Gastrocnemius medialis (tissue), 4 donors: ENCODE measurements at places on chromosomes 5 and 9. TPM values are rescaled to one million over a fixed set of nuclear protein-coding genes. Genes with fewer than 3 reads are reported as not detected.
A peak's percentile ranks its signal among the peaks of the same experiment; 100 is the strongest.

DNA sequence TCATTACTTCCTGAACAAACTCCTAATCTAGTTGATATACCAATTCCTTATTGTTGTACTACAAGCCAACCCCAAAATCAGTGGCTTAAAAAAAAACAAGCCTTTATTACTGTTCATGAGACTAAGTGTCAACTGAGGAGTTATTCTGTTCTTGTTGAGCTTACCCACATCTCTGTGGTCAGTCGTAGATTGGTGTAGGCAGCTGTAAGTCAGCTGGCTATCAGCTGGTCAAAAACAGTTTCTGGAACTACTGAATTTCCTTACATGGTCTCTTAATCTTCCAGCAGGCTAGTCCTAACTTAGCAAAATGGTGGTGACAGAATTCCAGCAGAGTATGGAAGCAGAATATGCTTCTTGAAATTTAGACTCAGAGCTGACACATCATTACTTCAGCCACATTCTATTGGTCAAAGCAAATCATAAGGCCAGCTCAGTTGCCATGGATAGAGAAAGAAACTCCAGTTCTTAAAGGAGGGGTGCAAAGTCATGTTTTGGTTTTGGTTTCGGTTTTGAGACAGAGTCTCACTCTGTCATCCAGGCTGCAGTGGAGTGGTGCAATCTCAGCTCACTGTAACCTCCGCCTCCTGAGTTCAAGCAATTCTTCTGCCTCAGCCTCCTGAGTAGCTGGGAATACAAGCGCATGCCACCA is 386.1 kb upstream of the MPDZ start:
- H3K4me1 ChIP-seq: peaks cover 6% of the 10 kb centered on the region
- H3K27ac ChIP-seq: no peak overlapping the region
- no peak overlapping the region for H3K4me3 ChIP-seq
- H3K27me3 ChIP-seq: no peaks in the 10 kb centered on the region
- DNase-seq: no peak
- H3K36me3 ChIP-seq: no peaks in the 10 kb centered on the region

DNA sequence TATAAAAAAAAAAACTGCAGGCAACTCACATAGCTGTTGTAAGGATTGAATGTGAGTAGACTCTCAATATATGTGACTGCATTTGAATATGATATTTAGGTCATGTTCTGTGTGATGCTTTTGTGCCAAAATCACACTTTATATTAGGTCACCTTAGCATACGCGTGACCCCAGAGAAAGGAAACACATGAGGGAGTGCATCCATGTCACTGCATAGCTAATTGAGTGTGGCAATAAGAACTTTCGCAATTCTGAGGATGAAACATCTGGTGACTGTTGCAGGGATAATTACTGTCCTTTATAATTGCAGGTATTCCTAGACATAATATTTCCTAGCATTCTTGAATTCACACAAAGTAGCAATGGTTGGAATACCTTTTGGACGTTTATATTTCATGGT is 459.5 kb upstream of the KLF4 start:
- no peak overlapping the region for H3K4me3 ChIP-seq
- peaks cover 10% of the 10 kb centered on the region for H3K4me1 ChIP-seq
- no peaks in the 10 kb centered on the region for H3K36me3 ChIP-seq
- no peak for DNase-seq

- H3K4me3 ChIP-seq: no peak overlapping the region
- DNase-seq: no peak
- no peaks in the 10 kb centered on the region for H3K36me3 ChIP-seq
- no peaks in the 10 kb centered on the region for H3K4me1 ChIP-seq
- H3K27ac ChIP-seq: no peak overlapping the region
Observed at GRCh38 chr5:73823508-73823925, 197.5 kb downstream of the ARHGEF28 start.

DNA sequence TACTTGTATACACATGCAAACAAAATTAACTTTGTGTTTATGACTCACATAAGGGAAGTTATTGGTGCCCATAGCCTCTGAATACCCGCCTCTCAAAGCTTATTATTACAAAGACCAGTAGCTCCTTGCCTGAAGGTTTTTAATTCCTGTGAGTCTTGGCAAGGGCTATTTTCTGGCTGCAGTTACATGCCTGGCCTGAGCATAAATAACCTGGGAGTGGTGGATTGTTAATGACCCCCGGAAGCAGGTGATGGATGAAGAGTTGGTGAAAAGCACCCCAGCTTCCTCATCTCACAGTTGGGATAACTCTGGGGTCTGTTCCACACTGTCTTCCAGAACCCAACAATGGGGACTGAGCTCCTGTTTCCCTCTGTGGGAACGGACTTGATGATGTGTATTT is 594.5 kb downstream of the PDE4D start:
- H3K36me3 ChIP-seq: no peaks in the 10 kb centered on the region
- no peaks in the 10 kb centered on the region for H3K27me3 ChIP-seq
- H3K4me3 ChIP-seq: no peak overlapping the region
- peak overlapping the region; percentile 38 for H3K27ac ChIP-seq

DNA sequence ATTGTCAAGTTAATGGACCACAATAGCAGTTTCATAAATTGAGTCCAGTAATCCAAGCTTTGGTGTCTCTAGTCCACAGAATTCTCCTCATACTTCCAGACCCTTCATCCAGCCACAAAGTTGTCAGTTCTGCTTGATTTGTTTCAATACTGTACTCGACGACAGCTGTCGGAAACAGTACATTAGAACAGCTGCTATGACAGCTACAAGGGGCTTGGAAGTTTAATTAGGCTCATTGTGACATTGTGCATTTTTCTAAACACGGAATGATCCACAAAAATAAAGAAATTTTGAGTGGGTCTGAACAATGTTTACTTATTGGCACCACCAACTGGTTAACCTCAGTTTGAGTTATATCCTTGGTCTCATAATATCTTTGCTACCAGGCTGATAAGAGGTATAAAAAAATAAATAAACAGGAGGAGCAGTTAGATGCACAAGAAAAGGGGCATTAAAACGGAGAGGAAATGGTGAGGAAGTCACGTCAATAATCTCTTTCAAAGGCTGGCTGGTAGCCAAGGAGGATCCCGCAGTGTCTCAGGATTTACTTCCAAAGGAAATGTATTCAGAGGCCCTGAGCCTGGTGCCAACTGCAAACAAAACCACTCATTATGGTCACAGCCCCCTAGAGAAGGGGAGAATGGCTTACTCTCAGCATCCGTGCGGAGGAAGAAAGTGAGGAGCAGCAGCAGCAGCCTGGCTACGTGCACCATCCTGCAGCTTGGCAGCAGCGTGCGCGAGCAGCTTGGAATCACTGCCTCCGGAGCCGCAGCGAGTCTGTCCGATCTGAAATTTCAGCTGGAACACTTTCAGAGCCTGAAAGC is 933.8 kb upstream of the DMAC1 start:
- no peaks in the 10 kb centered on the region for H3K27me3 ChIP-seq
- no peak overlapping the region for H3K27ac ChIP-seq
- peak overlapping the region; percentile 36 for H3K4me3 ChIP-seq
- H3K36me3 ChIP-seq: no peaks in the 10 kb centered on the region

DNA sequence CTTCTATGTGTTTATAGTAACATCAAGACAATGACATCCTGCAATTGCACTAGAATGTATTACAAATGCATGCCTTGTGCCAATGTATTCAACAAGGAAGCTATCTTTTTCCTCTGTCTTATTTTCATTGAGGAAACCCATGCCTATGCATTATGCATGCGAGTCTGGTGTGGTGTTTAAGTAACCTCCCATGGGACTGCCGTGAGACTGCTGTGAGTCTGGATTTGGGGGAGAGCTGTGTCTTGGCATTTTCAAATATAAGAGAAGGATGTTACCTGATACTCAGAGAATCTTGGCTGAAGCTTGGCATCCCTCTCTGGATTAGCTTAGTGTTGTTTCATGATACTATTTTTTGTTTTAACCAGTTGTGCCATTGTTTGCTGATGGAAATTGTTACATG is 98.3 kb downstream of the F2RL2 start:
- no peaks in the 10 kb centered on the region for H3K36me3 ChIP-seq
- no peaks in the 10 kb centered on the region for H3K27me3 ChIP-seq
- no peak for DNase-seq
- no peaks in the 10 kb centered on the region for H3K4me1 ChIP-seq
- no peak overlapping the region for H3K4me3 ChIP-seq
- no peak overlapping the region for H3K27ac ChIP-seq

DNA sequence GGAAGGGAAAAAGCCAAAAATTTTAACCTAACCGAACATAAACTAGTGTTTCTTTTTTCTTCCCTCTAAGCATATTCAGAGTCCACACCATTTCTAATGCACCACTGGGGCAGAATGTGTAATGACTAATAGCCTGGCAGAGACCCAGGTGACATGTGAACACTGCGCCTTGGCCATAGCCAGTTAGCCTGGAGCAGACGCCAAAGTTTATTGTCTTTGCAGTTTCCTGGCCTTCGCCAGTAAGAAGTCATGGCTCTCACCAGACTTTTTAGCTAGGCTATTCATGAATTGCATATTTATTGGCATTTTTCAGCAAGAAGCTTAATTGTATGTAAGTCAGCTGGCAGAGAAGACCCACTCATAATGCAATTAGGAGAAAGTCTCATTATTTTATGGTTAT is 182.8 kb upstream of the SLC27A6 start:
- DNase-seq: peak; percentile 55
- H3K36me3 ChIP-seq: no peaks in the 10 kb centered on the region
- no peaks in the 10 kb centered on the region for H3K4me1 ChIP-seq
- H3K27ac ChIP-seq: no peak overlapping the region
- H3K4me3 ChIP-seq: no peak overlapping the region

DNA sequence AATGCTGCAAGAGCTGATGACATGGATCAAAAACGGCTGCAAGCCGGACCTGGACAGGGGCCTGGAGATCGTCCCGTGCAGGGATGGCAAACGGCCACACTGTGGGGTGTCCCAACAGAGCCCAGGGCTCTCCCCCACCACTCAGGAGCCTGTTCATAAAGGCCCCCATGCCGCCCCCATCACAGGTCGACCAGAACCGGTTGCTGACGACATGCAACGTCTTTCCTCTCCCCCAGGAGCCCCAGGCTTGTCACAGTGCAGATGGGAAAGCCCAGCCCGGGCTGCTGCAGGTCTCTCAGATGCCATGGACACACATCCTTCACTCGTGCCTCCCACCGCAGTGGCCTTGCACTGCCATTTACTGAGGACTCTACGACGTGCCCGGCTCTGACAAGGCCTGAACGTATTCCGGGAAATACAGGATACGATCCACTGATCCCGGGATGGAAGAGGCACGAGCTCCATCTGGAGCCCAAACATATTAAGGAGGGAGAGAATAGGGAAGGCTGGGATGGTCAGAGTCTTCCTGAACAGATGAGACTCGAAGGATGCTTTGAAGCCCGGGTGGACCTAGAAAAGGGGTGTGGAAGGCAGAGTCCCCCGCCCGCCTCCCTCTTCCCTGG is 76.5 kb upstream of the SARDH start:
- no peak overlapping the region for H3K4me3 ChIP-seq
- no peak overlapping the region for H3K27ac ChIP-seq
- no peaks in the 10 kb centered on the region for H3K4me1 ChIP-seq
- no peaks in the 10 kb centered on the region for H3K36me3 ChIP-seq

GRCh38 chr5:167057665-167058064 is 1233.8 kb upstream of the WWC1 start:
- DNase-seq: no peak
- H3K27me3 ChIP-seq: no peaks in the 10 kb centered on the region
- no peaks in the 10 kb centered on the region for H3K4me1 ChIP-seq
- no peaks in the 10 kb centered on the region for H3K36me3 ChIP-seq
- no peak overlapping the region for H3K4me3 ChIP-seq

GRCh38 chr9:18040327-18040726 is 433.6 kb upstream of the ADAMTSL1 start:
- no peaks in the 10 kb centered on the region for H3K4me1 ChIP-seq
- H3K4me3 ChIP-seq: no peak overlapping the region
- H3K27me3 ChIP-seq: no peaks in the 10 kb centered on the region
- no peak for DNase-seq
- no peak overlapping the region for H3K27ac ChIP-seq

GRCh38 chr5:84696651-84697050 is 312.0 kb upstream of the EDIL3 start:
- H3K4me3 ChIP-seq: no peak overlapping the region
- no peaks in the 10 kb centered on the region for H3K27me3 ChIP-seq
- H3K27ac ChIP-seq: no peak overlapping the region
- H3K36me3 ChIP-seq: no peaks in the 10 kb centered on the region

DNA sequence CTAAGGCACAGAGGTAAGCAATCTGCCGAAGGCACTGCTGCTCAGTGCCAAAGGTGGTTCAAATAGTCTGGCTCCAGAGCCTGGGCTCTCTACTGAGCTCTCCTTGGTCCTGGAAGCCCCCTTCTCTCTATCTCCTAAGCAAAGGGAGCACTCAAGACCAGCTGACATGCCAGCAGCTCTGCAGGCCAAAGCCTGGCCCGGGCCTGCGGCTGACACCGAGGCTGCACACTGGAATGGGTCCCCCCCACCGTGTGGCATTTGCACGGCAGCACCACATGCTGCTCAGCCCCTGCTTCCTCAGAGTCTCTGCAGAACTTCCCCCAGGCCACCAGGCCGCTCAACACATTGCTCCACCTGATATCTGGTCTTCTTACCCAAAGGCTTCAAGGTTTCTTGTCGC is 57.8 kb upstream of the GOLPH3 start:
- H3K27ac ChIP-seq: peak overlapping the region; percentile 30
- H3K27me3 ChIP-seq: no peaks in the 10 kb centered on the region
- H3K4me3 ChIP-seq: no peak overlapping the region
- H3K36me3 ChIP-seq: peaks cover 25% of the 10 kb centered on the region
- peaks cover 19% of the 10 kb centered on the region for H3K4me1 ChIP-seq

DNA sequence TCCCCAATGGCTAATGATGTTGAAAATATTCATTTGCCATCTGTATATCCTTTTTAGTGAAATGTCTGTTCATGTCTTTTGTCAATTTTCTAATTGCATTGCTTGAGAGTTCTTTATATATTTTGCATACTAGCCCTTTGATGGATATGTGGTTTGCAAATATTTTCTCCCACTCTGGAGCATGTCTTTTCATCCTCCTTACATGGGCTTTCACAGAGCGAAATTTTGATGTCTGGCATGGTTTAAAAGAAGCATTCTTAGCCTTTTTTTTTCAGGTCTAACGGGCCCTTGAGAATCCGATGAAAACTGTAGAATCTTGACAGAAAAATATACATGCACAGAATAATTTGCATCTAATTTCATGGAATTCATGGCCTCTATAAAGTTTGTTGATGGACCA is 44.7 kb downstream of the ARHGEF28 start:
- no peak for DNase-seq
- no peaks in the 10 kb centered on the region for H3K4me1 ChIP-seq
- no peak overlapping the region for H3K4me3 ChIP-seq
- no peak overlapping the region for H3K27ac ChIP-seq

DNA sequence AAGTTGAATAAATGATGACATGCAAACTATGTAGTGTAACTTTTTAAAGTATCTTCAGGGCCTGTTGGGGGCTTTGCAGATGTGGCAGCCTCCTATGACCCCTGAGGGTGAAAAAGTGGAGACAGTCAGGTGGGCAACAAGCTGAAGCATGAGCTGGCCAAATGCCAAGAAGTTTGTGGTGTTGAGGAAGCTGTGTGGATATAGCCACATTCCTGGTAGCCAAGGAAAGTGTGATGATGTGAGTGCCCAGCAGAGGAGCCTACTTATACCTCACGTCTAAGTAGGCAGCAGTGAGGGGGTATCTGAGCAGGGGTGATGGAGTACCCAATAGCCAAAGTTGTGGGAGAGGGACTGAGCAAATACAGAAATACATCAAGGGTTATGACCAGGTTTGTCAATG is 621.2 kb upstream of the CDH6 start:
- no peak for DNase-seq
- H3K27ac ChIP-seq: no peak overlapping the region
- no peaks in the 10 kb centered on the region for H3K4me1 ChIP-seq
- H3K4me3 ChIP-seq: no peak overlapping the region
- no peaks in the 10 kb centered on the region for H3K36me3 ChIP-seq
- H3K27me3 ChIP-seq: no peaks in the 10 kb centered on the region

FGFR4 gene
- 5.0 TPM for total RNA-seq

OLFM1 gene
- total RNA-seq: 8.5 TPM

LOX gene
- 2.5 TPM for total RNA-seq

BSPRY gene
- not detected for total RNA-seq

CARD9 gene
- 0.86 TPM for total RNA-seq

PCDHA10 gene
- total RNA-seq: not detected

VDAC1 gene
- total RNA-seq: 412 TPM
